Stimulated activated CD4-positive, alpha-beta T cell treated with anti-CD3 and anti-CD28 coated beads, Interleukin-2, amount 100 ng/mL, for 48 hours (primary cell): ENCODE measurements at places on chromosomes 2 and 18.

- DNase-seq: no peak
Measured at GRCh38 chr2:31324016-31324633, 90.2 kb downstream of the EHD3 start.

DNA sequence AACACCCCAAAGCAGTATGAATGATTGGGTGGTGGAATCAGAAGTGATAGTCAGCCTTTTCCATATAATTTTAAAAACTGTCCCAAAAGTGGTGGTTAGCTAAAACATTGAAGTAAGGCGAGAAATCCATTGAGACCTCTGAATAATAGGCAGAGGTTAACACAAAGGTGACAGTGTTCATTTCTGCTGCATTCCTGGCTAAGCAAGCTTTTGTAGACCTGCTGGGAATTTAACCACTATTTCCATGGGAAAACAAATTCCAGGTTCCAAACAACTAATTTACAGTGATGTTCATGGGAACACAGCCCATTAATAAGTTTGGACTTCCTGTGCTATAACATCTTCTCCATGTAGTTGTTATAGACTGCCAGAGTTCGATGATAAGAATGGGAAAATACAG is 6.3 kb upstream of the INO80D start:
- no peak for DNase-seq

DNA sequence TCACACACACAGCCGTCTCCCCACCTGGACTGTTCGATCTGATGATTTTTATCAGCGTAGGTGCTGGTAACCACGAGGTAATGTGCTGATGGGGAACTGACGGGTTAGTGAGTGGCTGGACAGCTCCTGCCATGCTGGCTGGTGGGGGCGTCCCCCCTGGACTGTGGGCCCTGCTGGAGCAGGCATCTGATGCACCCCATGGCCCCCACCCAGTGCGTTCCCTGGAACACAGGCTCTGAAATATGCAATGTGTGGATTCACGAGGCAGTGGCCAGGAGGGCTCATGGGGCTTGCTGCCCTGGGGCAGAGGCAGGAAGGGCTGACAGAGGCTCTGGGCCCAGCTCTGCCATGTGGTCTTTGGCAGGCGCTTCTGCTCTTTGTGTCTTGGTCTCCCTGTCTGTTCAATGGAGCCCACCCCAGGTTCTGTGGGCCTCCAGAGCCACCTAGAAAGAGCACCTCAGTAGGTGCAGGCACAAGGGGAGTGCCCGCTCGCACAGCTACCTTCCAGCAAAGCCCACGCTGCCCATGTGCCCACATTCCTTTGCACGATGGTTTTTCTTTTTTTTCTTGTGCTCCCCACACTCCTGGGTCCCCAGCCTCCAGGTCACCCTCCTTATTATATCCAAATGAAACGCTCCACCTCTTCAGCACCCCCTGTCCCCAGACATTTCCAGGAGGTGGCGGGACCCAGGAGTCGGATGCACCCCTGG is 10.3 kb upstream of the PXDN start:
- no peak for DNase-seq

- no peak for DNase-seq
Measured at GRCh38 chr2:28394997-28395333, 2.3 kb downstream of the FOSL2 start.

DNA sequence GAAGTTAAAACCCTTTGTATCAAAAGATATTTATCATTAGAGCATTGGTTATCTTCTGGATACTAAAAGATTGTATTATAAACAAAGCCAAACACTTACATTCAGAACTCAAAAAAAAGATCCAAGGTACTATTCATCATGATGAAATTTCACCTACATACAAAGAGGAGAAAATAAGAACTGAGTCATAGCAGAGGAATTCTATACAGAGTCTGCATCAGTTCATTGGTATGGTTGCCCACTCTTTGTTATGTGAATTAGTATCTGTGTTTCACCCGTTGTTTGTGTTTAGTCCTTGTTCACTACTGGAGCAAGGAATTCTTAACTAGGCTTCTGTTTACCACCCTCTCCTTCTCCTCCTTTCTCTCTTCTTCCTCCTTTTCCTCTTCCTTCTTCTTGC is 157.9 kb downstream of the LNPK start:
- no peak for DNase-seq

- DNase-seq: no peak
Measured at GRCh38 chr2:178309541-178309940, 115.2 kb downstream of the OSBPL6 start.

- DNase-seq: no peak
Measured at GRCh38 chr2:2906091-2906490, 471.5 kb downstream of the EIPR1 start.

GRCh38 chr2:224078656-224079055 is 39.6 kb upstream of the SERPINE2 start:
- no peak for DNase-seq

- DNase-seq: no peak
Measured at GRCh38 chr18:8381821-8382459, 227.3 kb upstream of the RAB12 start.

DNA sequence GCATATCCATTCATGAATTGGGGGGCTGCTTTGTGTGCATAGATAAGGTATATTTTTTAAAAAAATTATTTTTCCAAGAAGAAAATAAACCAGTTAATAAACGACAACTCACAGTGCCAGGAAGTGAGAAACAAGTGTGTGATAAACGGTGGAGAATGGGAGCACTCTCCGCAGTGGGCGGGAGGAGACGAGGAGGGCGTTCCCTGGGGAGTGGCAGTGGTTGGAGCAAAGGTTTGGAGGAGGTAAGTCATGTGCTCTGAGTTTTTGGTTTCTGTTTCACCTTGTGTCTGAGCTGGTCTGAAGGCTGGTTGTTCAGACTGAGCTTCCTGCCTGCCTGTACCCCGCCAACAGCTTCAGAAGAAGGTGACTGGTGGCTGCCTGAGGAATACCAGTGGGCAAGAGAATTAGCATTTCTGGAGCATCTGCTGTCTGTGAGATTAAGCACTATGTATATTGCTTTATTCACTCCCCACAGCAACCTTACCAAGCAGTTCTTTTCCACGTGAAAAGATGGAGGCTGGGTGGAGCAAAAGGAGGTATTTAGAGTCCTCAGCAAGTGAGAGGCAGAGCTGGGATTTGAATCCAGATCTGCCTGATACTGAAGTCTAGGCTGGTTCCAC is 27.0 kb upstream of the CASP8 start:
- DNase-seq: peak; percentile 75

DNA sequence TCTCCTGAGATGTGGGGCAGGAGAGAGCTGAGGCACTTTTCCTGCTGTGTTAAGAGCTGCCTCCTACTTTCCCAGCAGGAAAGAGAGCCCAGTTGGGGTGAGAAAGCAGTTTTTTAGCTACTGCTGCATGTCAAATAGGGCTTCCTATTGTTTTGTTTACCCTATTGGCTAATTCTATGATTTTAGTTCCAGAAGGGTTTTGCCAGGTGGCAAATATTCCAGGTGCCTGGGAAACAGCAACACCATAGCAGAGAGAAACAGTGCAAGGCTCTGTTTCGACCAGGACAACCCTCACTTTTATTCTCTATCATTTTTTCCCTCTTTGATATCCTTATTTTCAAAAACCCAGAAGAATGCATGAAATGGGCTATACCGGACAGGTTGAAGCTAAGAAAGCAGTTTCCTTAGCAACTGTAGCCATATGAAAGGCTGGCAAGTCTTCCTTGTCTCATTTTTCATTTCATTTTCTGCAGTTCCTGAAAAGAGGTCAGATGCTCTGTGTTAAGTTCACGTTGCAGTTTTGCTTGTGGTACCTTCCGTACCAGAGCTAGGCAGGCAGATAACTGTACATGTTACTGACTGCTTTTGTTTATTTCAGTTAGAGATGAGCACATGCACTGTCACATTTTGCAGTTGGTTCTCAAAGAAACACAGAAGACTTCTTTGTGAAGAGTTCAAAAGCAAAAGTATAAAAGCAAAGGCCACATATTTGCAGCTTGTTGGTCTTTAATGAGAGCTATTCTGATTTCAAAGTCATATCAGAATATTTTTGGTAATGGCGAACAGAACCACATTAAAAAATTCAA is 84.8 kb downstream of the AQP4 start:
- DNase-seq: no peak

DNA sequence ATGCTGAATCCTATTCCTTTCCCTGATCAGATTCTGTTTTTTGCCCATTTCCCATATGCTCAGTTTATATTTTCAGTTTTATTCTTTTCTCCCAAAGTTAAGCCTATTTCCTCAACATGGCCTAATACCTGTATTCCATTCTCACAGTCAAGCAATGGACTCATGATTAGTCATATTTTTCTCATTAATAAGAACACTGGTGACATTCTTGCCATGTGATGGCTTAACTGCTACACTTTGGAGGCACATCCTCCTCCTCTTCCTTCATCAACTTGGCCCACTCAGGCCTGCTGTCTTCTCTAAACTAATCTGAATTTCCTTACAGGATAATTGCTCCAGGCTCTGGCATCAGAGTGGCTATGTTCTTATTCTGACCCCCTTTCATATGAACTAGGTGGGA is 679.2 kb downstream of the NYAP2 start:
- DNase-seq: no peak

- DNase-seq: no peak
Measured at GRCh38 chr18:28511413-28511821, 334.5 kb upstream of the CDH2 start.

- DNase-seq: no peak
Measured at GRCh38 chr2:46493241-46493970, 14.0 kb downstream of the TMEM247 start.

DNA sequence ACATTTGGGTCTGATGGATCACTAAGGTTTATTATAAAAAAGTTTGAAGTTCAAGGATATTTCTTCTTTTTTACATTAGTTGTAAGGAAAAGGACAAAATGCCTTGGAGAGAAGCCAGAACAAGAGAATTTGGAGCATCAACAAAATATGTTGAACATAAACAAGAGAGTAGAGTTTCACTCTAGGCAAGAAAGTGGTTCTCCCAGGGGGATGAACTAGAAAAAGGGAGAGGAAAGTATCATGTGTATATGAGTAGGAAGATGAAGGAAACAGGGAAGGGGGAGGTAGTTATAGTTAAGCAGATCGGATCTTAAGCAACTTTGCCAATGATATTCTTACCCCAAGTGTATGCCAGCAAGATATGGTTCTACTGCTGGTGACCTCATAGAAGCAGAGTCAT is 63.8 kb upstream of the GALNT3 start:
- no peak for DNase-seq

DNA sequence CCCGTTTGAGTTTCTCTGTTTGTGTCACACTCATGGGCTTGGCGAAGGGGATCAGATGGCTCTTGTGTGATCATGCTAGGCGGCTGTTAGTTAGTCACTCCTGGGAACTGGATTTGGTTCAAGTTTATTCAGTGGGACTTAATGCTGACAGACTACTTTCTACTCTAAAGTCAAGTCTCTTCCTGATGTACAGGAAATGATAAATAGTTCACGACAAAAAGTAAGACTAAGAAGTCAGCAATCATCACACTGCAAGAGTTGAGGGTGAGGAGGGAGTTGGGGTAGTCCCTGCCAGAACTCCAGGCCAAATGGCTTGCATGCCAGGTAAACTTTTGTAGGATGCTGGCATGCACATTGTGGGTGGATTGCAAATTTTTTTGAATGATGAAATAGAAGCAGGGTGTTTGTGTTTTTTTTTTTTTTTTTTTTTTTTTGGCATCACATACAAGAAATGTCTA is 25.1 kb upstream of the CCL20 start:
- no peak for DNase-seq

DNA sequence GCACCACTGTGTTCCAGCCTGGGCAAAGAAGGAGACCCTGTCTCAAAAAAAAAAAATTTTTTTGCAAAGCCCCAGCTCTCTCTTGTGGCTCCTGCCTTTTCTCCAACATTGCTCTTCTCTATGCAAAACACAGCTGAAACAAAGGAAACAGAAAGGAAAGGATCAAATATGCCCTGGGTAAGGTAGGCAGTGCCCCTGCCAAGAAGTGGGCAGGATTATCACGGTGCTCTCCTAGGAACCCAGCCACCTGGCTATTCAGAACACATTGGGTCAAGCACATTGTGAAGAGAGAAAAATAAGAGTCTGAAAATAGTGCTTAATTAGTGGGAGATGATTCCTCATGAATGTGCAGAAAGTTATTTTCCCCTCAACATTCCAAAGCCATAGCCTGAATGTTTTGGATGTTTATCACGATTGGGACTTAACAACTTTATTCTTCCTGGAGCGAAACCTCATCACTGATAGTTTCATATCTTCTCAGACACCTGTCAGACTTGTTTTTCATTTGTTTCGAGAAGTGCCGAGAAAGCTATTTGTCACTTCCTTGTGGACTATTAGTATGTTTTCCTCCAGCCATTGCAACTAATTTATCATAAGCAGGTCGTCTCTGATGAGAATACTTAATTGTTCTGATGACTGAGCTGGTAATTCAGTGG is 42.7 kb upstream of the RPL31 start:
- no peak for DNase-seq

- no peak for DNase-seq
Measured at GRCh38 chr18:32321826-32322225, 132.0 kb downstream of the MEP1B start.

DNA sequence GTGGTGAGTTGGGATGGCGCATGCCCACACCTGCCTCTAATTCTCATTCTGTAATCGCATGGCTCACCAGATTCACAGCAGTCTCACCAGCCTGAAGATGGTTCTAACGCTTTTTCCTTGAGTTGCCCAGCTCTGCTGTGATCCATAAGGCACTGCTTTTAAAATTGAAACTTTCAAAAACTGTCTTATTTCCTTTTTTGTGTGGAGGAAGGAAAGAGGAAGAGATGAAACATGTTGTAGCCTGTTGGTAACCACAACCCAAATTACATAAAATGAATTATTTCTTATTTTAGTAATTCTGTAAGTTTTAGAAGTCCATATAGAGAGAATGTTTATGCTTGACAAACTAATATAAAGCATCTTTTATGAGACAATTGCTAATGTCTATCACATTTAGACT is 165.4 kb downstream of the RBM43 start:
- DNase-seq: no peak

DNA sequence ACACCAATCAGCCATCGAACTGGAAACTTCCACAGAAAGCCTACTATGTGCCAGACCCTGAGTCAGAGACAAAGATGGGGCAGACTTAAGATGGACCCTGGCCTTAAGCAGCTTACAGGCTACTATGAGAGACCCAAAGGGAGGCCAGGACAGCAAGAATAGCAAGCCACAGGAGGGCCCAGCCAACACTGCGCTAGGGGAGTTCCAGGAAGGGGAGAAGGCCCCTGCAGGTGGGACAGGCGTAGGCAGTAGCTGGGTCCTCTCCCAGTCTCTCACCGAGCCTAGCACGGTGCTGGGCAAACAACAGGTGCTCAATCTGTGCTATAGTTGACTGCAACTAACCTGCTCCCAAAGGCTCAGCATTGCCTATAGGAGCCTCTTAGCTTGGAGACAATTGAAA is 136.2 kb downstream of the CLIP4 start:
- no peak for DNase-seq

- DNase-seq: no peak
Measured at GRCh38 chr2:153134725-153135124, 343.8 kb downstream of the RPRM start.

GRCh38 chr2:128372621-128373341 is 54.1 kb upstream of the HS6ST1 start:
- DNase-seq: no peak
